ENCODE measurements at places on chromosomes 12 and 14.
A peak's percentile ranks its signal among the peaks of the same experiment; 100 is the strongest.

DNA sequence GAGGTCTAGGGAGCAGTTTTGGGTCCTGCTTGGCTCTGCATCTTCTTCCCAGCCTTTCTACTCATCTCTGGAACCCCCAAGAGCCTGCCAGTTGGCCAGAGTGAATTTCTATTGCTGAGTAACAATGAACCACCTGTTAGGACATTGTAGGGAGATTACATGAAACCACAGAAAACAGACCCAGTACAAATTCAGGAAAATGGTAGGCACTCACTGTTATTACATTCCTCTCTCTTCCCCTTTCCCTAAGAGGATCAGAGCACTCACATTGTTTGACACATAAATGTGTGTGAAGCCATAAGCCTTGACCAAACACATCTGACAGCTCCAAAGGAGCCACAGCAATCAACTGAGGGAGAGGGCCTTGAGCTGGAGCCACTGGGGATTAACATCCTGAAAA lies 216.1 kb downstream of the TMEM132D start:
- no peak for DNase-seq

- no peak for DNase-seq
Observed at GRCh38 chr12:93121729-93122488, 192.8 kb upstream of the EEA1 start.

DNA sequence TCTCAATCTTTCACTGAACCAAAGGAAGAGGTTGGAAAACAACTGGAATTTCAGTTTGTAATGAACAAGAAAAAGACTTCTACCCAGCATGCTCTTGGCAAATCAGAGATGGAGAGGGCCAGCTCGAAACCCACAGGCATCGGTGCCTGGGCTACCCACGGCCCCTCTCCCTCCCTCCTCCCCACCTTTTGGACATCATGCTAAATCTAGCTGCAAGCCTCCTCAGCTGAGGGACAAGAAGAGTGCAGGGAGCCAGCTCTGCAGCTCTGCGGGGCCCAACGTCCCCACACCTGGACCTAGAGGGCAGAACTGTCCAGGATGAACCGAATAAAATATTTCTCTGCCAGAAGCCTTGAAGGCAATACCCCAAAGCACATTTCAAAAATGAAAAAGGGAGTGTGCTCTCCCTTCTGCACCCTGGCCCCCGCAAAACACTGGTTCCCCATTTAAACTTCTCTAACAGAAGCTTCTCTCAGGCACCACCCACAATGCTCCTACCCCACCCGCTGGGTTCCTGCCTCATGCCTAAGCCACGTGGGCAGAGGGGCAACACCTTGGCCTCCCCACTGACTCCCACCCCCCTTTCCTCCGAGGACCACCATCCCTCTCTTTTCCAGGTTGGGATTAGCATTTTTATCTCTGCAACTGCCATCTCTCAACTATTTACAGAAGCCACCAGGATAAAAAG lies 8.2 kb downstream of the CAMKK2 start:
- DNase-seq: no peak

- DNase-seq: no peak
Observed at GRCh38 chr12:119692997-119693396, 25.1 kb downstream of the PRKAB1 start.

GRCh38 chr12:65984227-65984479 lies 146.4 kb downstream of the LLPH start:
- DNase-seq: no peak

DNA sequence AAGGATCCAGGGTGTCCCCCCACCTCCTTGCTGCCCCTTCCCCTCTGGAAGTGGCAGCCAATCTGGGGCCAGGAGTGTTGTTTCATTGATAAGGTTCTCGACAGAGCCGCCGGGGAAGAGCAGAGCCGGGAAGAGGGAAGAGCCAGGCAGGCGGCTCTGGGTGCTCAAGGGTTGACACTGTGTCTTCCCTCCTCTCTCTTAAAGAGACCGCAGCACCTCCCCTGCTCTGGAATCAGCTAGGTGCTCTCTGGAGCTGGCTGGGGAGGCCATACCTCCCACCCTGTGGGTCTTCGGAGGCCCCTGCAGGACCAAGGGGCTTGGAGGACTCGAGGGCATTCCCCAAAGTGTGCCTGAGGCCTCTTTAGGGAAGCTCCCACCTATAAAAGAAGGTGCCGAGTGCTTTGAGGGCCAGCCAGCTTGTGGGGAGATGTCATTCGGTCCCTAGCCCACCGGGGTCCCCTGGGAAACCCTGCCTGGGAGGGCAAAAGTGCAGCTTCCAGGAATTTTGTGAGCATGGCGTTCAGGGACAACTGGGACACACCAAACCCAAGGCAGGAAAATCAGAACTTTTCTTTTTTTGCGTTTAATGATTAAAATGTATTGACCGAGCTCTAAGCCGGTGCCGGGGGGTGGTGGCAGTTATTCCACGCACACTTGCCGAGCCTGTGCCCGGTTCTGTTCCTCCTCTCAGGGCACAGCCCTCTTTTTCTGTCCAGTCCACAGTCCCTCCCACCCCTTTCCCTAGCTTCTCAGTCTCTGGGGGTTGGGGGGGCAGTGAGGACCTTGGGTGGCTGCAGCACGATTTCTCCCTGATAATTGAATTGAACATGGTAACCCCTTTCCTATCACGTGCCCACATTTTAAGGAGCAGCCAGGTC lies 3.0 kb downstream of the SETD1B start:
- DNase-seq: peak; percentile 33

GRCh38 chr12:80655751-80656150 lies 51.7 kb upstream of the MYF6 start:
- DNase-seq: no peak

GRCh38 chr14:24900269-24901100 lies 149.5 kb downstream of the STXBP6 start:
- peak; percentile 59 for DNase-seq

GRCh38 chr12:127943481-127944210 lies 323.3 kb upstream of the TMEM132C start:
- no peak for DNase-seq

- no peak for DNase-seq
Observed at GRCh38 chr14:95597784-95598211, 62.9 kb downstream of the GLRX5 start.

GRCh38 chr14:69214393-69214792 lies 23.1 kb downstream of the EXD2 start:
- DNase-seq: no peak

GRCh38 chr12:98503342-98503591 lies 12.1 kb upstream of the TMPO start:
- DNase-seq: peak; percentile 96

DNA sequence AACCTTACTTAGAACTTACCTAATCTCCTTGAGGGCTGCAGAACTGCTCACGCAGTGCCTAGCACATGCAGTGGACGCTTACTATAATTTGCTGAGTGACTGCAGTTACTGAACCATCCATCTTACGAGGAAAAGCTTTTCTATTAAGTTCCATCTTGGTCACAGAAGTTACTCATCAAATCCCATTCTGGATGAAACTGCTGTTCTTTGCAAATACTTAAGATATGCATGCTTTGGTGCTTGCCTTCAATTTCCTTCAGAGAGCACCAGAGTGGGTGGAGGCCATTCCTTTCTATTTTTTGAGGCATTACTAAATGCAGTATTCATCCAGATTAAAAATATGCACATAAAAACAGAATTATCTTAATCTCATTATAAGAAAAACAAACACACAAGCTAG lies 17.7 kb upstream of the PELI2 start:
- DNase-seq: no peak

GRCh38 chr12:29208060-29208459 lies 59.0 kb downstream of the FAR2 start:
- DNase-seq: no peak

DNA sequence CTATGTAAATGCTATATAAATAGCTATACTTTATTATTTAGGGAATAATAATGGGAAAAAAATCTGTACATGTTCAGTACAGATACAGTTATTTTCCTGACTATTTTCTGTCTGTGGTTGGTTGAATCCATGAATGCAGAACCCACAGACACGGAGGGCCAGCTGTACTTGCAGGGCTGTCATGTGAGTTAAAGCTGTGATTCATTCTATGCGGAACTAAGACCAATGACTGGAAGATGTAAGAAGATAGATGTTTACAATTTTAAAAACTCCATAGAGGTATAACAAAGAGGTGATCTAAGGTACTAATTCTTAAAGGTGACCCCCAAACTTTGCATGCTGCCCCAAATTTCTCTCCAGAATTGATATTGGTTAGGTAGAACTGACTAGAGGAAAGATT lies 14.6 kb downstream of the PCNX4 start:
- DNase-seq: no peak

GRCh38 chr12:5830111-5830510 lies 114.9 kb downstream of the ANO2 start:
- DNase-seq: no peak

DNA sequence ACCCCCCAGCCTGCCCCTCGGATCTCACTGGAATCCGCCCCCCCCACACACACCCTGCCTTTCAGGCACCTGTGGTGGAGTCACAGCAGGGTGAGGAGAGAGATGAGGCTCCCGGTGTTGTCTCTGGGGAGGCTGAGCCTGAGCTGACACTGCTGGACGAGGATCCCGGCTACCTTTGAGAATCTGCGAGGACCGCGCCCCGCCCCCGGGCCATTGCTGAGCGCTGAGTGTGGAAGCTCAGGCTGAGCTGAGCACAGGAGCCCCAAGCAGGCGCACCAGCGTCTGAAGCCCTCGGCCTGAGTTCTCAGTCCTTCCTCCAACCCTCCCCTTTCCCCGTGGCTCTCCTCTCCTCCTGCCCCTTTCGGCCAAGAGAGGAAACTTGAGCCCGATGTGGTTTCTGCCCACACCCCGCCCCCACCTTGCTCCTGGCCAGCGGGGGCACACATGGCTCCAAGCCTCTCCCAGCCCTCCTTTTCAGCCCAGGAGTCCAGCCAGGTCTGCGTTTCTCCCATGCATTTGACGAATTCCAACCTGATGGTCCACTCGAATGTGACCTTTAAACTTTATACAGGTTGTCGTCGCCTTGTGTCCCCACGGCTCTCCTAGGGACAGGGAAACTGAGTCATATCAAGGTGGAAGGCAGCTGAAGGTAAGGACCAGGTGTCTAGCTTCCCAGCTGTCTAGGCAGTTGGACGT lies at the start of gene NFE2:
TSS of gene NFE2 (minus strand) at position 284 of the 696 bp plus-strand sequence. CDS start 5,767 bp downstream, outside the sequence.
- DNase-seq: peak; percentile 74

GRCh38 chr12:7034464-7034863 lies 16.2 kb upstream of the LPCAT3 start:
- no peak for DNase-seq

- DNase-seq: peak; percentile 28
Observed at GRCh38 chr12:75868501-75868900, 163.1 kb downstream of the PHLDA1 start.

DNA sequence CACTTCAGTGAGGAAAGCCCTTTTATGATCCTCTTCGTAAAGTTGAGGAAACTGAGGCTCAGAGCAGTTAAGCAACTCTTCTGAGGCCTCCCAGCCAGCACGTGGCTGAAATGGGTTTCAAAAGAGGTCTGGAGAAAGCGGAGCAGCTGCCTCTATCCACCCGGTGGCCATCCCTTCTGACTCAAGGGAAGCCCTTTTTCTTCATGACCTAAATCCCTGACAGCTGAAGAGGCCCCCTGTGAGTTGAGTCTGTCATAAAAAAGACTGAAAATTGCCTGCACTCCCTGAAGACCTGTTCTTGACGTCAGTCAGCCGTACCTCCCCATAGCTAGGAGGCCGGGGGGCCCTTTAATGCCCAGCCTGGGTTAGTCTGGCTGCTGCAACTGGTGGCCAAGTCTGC lies 10.7 kb downstream of the CMKLR1 start:
- DNase-seq: no peak

- no peak for DNase-seq
Observed at GRCh38 chr12:46702581-46703344, 123.0 kb downstream of the SLC38A4 start.

DNA sequence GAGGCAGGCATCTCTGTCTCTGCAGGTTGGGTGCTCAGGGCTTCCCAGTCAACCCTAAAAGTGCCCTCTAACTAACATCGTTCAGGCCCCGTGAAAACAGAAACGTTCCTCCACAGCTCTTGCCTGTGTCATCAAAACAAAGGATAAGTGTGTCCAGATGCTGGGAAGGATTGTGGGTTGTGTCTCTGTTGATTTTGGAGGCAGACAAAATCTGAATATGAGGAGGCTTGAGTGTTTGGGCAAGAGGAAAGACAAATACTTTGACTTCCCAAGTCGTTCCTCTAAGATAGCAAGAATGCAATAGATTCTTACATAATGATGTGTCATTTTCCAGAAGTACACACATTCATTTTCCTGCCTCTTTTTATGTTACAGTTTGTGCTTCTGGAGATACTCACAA lies 52.9 kb downstream of the SERPINA3 start:
- no peak for DNase-seq

- no peak for DNase-seq
Observed at GRCh38 chr12:113065126-113066007, 8.8 kb downstream of the DTX1 start.

DNA sequence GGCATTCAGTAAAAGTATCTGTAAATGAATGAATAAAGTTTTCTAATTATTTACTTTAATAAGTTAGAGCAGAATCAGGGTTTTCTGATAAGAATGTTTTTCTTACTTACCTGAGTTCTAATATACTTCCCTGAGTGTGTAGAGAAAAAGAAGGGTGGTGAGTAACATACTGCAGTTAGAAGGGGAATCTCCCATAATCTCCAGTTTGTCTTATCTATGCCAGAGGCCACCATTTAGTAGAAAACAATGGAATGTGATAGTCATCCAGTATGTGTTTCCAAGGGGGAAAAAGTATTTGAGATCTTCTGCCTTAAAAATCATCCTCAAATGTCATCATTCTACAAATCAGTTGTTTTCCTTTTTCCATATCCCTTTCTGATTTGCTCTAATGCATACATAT lies 56.5 kb upstream of the PAWR start:
- DNase-seq: no peak

- no peak for DNase-seq
Observed at GRCh38 chr12:116150001-116150400, 127.5 kb downstream of the MED13L start.

DNA sequence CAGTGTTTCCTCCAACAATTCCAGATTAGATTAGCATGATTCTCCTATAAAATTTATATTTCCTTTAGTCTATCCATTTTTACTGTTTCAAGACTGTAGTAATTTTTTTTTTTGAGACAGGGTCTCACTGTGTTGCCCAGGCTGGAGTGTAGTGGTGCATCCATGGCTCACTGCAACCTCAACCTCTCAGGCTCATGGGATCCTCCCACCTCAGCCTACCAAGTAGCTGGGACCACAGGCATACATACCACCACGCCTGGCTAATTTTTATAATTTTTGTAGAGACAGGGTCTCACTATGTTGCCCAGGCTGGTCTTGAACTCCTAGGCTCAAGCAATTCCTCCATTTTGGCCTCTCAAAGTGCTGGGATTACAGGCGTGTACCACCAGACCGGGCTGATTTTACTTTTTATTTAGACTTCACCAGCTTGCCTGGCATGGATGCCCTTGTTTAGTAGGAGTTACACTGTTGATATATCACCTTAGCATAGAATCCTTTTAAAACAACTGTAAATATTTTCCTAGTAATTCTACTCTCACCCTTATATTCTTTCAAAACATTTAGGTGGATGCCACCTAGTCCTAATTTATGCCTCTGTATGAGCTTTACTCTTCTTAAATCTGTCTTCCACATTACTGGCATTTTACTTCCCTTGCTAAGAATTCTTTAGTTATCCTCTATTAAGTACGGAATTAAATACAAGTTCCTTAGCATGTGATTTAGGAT lies 55.8 kb upstream of the LIMA1 start:
- DNase-seq: no peak
